ENCODE measurements at places on chromosomes 7 and 10.
A peak's percentile ranks its signal among the peaks of the same experiment; 100 is the strongest.

GRCh38 chr10:125840955-125841354 lies 17.6 kb downstream of the BCCIP start:
- no peak for DNase-seq

- DNase-seq = no peak
Measured at GRCh38 chr10:23568996-23569395, 130.1 kb downstream of the OTUD1 start.

- no peak for DNase-seq
Measured at GRCh38 chr7:127865466-127865865, 165.8 kb downstream of the LRRC4 start.

DNA sequence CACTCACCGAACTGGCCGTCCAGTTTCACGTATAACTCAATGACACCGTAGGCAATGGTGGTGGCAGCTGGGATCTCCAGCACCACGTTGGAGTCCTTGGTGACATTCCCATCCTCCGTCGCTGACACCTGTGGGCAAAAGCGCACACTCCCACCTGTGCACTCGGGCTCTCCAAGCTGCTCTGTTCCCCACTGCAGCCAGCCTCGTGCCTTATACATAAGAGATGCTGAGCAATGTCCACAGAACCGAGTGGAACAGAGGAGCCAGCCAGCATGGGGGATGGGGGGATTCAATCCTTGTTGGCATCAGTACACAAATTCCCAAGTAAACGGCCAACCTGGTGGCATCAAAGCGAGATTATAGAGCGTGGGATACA lies 40.0 kb downstream of the GSDME start:
- DNase-seq = no peak

DNA sequence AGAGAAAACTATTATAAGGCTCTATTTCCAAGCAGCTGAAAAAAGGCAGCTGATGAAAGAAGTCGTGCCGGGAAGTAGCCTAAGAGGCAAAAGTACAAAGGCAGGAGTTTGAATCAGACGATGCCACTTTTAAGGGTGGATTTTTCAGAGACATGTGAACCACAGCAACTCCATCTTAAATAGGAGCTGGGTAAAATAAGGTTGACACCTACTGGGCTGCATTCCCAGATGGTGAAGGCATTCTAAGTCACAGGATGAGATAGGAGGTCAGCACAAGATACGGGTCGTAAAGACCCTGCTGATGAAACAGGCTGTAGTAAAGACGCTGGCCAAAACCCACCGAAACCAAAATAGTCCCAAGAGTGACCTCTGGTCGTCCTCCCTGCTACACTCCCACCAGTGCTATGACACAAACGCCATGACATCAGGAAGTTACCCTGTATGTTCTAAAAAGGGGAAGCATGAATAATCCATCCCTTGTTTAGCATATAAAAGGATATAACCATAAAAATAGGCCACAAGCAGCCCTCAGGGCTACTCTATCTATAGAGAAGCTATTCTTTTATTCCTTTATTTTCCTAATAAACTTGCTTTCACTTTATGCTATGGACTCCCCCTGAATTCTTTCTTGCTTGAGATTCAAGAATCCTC lies 45.5 kb upstream of the PRSS1 start:
- DNase-seq = no peak

- DNase-seq = no peak
Measured at GRCh38 chr7:37346761-37347160, 101.9 kb downstream of the ELMO1 start.

DNA sequence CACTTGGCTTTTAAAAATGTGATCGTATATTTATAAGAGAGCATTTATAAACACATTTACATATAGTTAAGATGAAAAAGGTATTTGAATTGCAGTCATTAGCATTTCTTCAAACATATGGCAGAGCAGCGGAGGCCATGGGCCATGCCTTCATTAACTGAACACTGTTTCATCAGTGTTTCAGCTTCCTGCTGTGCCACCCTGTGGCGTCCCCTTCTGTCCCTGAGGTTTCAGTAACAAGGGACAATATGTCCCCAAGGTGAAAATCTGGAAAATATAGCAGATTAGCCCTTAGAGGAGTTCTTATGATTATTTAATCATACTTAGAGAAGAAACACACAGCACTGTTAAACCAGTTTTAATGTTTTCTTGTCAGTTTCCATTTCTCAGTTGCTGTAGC lies 577.8 kb downstream of the ETV1 start:
- no peak for DNase-seq

- no peak for DNase-seq
Measured at GRCh38 chr10:18860631-18861240, 187.9 kb upstream of the MALRD1 start.

- DNase-seq = no peak
Measured at GRCh38 chr10:123507298-123507697, 158.9 kb upstream of the GPR26 start.

GRCh38 chr7:129055294-129055816 lies 444 bp upstream of the TNPO3 start:
- DNase-seq = no peak

DNA sequence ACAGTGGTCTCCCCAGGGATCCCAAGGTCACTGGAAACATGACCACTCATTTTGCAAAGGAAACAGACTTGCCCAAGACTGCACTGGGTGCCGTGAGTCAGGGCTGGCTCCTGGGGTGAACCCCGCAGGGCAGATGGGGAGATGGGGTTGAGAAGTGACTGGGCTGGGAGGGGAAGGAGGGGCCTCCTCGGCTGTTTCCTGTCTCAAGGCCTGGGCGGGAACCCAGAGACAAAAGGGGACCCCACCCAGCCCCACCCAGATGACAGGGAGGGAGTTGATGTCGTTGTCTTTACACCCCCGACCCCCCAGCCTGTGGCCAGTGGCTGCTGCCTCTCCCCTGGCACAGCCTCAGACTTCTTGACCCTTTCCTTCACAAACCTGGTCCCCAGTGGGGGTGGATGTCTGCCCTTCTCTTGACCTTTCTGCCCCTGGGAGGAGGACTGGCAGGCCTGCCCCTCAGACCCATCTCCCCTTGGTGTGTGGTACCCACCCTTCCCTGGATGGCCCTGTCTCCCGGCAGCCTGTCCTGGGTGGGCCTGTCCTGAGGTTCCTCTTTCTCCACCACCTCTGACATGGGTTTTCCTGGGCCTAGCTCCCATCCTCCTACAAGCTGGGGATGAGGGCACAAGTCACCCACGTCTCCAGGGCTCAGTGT lies 1.4 kb downstream of the MYO1G start:
- no peak for DNase-seq

DNA sequence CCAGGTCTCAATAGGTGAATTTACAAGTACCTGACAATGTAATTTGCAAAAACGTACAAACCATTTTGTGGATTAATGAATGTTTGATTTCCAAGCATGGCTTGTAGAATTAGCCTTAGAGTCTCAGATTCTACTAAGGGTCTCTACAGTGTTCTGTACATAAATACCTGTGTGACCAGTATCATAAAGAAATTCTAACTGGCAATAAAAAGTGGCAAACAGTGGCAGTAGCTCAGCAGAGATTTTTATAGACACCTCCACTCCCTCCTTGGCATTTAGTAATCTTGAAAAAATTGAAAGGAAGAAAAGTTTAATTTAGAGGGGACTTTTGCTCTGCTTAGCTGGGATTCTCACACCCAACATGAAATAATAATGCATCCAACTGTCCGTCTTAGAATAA lies 220.8 kb downstream of the POU6F2 start:
- no peak for DNase-seq

DNA sequence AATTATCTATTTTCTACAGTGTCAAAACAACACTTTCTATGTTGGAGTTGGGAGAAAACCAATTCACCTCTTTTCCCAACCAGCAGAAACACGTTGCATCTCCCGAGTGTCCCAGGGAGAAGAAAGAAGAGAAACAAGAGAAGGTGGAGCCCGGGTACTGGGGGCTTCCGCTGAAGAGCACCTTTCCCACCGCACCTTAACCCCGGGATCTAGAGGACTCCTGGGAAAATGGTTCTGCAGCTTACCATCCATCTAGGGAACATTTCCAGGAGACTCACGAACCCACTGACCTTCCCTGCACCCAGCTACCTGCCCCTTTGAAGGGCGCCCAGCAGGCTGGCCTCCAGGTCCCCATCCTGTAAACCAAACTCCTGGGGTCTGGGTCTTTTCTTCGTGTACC lies 346.8 kb downstream of the TCERG1L start:
- no peak for DNase-seq

DNA sequence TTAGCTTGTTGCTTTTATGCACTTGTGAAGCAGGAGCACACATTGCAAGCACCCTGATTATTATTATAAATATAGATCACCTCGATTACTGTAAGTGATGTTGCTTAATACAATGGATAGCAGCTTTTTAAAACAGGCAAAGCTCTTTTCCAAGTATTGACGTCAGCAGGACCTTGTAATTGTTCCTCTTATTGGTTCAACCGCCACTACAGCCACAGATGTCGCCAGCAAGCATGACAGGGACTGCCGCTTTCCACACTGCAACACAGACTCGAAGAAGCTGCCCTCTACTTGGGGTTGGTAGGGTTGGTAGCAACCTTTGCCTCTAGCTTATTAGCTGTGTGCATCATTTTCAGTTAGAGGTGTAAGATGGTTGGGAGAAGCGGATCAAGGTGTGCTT lies 167.6 kb downstream of the ZNF365 start:
- DNase-seq = no peak

DNA sequence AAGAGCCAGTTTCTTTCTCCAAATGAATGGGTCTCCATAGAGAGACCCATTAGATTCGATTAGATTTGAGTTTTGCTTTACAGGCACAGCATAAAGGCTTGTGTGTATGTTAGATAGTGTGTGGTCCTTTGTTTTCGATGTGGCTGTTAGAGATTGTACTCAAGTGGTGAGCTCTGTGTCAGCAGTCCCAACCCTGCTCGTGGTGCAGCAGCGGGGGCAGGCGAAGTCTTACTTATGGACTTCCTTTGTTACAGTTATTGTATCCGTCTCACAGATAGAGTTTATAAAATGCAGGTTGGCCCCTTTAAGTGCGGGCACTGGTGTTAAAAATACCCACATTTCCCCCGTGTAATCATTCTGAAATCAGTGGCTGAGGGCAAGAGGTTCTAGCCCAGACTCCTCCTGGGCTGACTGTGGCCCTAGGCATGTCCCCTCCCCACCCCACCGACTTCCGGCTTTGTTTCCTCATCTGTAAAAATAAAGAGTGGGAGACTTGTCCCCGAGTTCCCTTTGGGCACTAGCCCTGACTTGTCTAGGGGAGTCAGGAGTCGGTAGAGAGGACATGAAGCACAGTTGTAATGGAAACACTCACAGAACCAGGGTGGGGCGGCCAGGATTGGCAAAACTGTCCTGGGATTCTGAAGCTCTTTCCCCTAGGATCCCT lies 28.6 kb downstream of the MTURN start:
- no peak for DNase-seq

DNA sequence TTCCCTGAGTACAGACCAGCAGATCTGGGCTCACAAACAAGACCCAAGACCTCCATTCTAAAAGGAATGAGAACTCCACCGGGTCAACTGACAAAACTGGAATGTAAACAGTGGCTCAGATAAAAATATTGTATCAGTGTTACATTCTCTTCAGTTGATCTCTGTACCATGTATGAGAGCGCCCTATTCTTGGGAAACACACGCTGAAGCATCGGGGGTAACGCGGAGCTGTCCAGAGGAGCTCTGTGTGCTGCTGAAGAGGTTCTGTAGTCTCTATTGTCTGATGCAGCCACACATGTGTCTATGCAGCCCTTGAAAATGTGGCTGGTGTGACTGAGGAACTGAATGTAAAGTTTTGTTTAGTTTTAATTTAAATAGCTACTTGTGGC lies 39.7 kb downstream of the HIPK2 start:
- no peak for DNase-seq

DNA sequence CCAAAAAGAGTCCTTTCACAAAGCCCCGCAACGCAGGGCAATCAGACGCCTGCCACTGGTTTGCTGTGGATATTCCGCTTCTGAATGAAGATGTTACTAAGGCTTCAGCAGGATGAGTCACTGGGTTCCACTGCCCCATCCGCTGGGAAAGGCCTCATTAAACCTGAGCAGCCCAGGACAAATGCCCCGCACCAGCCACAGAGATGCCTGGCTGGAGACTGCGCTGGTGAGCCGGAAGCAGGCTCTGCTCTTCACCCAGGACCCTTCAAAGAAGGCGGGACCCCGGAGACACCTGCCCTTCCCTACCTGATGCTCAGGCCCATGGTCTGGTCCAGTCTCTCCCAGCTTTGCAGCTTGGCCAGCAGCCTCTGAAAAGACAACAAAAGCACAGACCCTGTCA lies 19.8 kb downstream of the MAD1L1 start:
- no peak for DNase-seq

- peak; percentile 74 for DNase-seq
Measured at GRCh38 chr10:75497997-75498883, 66.8 kb downstream of the LRMDA start.

- DNase-seq = no peak
Measured at GRCh38 chr10:35493196-35494118, 111.7 kb upstream of the GJD4 start.

GRCh38 chr10:74063256-74063655 lies 65.3 kb downstream of the VCL start:
- DNase-seq = no peak

GRCh38 chr10:114405011-114405350 lies 679 bp upstream of the AFAP1L2 start:
- no peak for DNase-seq

DNA sequence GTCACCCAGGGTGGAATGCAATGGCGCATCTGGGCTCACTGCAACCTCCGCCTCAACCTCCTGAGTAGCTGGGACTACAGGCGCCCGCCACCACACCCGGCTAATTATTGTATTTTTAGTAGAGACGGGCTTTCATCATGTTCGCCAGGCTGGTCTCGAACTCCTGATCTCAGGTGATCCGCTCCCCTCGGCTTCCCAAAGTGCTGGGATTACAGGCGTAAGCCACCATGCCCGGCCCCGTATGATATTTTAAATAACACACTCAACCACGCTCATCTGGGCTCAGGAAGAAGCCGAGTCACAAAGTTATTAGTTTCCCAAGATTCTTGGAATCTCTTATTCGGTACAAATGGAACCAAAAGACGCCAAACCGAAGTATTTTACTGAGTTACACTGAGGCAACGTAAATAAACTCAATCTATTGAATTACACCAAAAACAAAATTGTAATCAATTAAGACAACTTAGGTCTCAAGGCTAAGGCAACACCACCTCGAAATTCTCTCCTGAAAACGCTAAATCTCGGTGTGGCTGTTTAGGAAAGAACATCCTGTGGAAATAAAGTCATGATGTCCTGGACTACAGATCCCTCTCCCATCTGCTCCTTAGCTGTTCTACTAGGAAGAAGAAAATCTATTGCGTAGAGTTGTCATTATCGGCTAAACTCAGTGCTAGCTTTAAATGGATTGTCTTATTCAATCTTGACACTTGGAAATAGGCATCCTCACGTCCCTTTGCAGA lies 910 bp downstream of the ARHGAP19 start:
- DNase-seq = no peak

DNA sequence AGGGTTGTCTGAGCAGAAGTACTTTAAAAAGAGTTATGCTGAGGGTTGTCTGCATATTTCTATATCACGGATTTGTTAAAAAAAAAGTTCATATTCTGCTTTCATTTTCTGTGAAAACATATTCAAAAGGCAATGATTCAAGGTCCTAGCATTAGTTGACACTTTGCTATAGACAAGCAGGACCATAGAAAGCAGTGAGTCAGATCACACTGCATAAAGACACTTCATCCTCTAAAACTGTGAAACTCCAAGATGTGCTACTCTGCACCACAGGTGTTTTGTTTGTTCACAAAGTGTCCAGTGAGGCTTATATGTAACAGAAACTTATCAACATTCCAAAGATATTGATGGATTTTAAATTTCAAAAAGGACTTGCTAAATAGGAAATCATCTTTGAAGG lies 47.0 kb downstream of the SPAM1 start:
- no peak for DNase-seq

Measured in skeletal muscle cell (primary cell).